ENCODE measurements at places on chromosomes 12 and 14.
A peak's percentile ranks its signal among the peaks of the same experiment; 100 is the strongest.

GRCh38 chr14:85387181-85387580, 142.8 kb upstream of the FLRT2 start:
- no peak for DNase-seq

- no peak for DNase-seq
These were observed 5.6 kb downstream of the MLEC start for GRCh38 chr12:120692524-120693033.

DNA sequence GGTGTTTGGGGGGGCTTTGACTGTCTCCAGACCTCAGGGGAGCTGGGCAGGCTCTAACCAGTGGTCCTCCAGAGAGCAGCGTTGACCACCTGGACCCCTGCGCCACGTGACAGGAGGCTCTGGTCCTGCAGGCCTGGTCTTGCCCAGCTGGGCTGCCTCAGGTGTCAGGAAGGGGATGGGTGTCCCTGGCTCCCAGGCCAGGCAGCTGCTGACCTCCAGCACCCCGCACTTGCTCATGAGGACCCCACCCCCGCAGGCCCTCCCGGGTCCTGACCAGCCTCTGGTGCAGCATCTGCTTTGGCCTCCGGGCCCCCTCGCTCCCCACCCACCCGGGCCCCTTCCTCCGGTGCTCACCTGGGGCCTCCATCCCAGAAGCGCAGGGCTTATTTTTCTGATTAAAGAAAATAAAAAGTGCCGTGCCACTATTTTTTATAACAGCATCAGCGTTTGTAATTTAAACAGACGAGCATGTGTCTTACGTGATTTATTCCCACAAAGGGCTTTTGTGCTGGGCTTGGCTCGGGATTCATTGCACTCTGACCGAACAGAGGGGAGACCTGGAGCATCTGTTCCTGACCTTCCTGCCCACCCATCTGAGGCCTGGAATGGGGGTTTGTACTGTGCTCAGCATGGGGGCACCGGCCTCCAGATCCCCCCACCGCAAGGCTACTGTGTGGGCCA, 21.7 kb downstream of the FBRSL1 start:
- DNase-seq, result no peak

DNA sequence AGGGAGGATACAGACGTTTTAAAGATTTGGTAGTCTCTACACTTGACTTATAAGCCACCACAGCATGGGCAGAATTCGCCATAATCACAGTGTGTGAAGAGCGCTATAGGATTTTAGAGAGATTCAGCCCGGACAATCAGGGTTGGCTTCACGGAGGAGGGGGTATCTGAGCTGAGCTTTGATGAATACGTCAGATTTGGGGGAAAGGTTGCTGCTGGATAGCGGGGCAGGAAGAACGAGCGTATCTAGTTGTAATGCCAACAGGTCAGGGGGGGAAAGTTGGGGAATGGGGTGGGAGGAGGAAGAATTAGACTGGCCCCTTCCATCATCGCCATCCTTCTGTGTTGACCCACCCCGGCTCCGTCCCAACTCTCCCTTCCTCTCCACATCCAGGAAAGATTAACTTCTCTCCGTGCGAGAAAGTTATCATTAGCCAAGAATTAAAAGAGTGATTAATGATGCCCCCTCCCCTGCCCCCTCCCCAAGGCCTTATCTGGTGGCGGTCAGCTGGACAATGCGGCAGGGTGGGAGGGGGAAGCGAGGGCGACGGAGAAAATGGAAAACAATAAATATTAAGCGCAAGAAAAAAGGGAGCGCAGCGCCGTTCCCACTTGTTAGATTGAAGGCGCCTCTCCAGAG, 13.5 kb upstream of the GPATCH2L start:
- DNase-seq, result no peak

DNA sequence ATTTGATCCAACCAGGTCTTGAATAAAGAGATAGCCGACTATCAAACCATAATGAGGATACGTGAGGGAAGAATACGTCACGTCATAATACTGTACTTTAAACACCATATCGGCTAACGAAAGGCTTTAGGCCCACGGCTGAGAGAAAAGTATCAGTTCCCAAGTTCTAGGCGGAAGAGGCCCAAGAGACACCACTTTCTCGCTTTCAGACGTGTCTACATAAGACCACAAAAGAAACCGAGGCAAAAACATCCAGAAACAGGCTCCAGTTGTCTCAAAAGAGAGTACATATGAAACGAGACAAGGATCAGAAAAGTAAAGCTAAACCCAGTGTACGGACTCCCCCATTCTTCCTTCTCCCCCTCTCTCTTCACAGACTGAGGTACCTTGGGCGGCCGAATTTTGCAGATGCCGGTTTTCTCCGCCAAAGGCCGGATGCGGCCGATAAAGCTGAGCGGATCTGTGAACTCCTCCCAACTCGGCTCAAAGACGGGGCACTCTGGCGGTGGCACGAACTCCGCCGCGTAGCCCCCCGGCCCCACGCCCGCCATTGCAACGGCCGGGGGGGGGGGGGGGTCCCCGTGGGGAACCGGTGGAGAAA, 479 bp downstream of the KDM5A start:
- DNase-seq, result peak; percentile 10

DNA sequence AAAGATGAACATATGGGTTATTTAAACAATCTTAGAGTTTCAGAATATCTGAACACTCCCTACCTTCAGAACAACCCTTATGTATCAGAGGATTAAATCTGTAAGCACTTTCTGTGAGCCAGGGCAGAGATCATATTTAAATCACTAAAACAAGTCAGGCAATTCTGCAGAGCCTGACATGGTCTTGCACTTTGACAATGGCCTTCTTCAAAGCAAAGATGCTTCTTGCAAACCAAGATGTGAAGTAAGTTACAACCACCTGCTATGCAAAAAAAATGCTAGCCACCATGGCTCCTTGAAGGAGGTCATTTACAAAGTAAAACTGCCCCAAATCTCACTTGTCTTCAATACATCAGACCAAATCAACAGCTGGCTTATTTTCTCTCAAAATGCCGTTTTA, 3.2 kb downstream of the PPP1CC start:
- DNase-seq, result no peak

DNA sequence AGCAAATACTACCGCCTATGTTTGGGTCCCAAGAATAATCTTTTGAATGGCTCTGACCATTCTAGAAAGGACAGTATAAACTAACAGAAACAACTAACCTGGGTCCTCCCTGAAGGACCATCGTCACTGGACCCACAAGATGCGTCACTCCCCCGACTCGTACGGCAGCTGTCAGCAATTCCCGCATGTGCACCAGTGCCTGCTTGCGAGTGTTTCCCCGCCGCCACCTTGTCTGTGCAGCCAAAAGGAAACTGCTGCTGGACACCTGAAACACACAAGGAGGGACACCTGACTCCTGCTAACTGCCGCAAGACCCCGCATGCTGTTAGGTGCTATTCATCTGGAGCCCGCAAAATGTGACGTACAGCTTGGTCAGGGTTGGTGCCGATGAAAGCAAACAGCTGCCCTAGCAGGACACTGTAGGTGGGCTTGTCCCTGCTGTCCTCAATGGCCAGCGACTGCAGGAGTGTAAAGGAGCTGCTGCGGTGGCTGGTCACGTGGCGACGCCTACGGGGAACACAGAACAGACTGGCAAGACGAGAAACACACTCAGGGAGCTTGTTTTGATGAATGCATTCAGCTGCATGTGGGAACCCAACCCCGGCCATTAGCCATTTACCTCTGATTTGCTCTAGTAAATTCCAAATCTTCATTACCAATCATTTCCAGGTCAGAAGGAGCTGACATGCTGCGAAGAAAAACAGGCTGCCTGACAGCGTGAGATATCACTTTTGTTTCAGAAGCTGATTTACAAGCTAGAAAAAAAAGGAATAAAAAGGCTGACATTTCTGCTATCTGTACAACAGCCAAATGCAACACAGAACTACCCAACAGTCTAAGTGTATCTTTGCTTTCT, 118.1 kb downstream of the TRAFD1 start:
- no peak for DNase-seq

Data from fibroblast of pulmonary artery (primary cell).